ENCODE measurements at places on chromosomes 2 and 18. TPM values are rescaled to one million over a fixed set of nuclear protein-coding genes. Genes with fewer than 3 reads are reported as not detected.

The CCDC74B gene
- total RNA-seq: 45.0 TPM

The TUBA4B gene
- not detected for total RNA-seq

The UGT1A1 gene
- not detected for total RNA-seq

The B3GNT7 gene
- 2.8 TPM for total RNA-seq

The TBR1 gene
- 0.15 TPM for total RNA-seq

The ZNF2 gene
- total RNA-seq: 7.1 TPM

The POTEE gene
- 1.5 TPM for total RNA-seq

The KCNG2 gene
- total RNA-seq: not detected

- no peaks in the 10 kb centered on the region for H3K27me3 ChIP-seq
- no peak overlapping the region for H3K27ac ChIP-seq
- no peaks in the 10 kb centered on the region for H3K4me1 ChIP-seq
- H3K4me3 ChIP-seq: no peak overlapping the region
Measured at GRCh38 chr18:38575648-38576047, 1010.0 kb upstream of the CELF4 start.

DNA sequence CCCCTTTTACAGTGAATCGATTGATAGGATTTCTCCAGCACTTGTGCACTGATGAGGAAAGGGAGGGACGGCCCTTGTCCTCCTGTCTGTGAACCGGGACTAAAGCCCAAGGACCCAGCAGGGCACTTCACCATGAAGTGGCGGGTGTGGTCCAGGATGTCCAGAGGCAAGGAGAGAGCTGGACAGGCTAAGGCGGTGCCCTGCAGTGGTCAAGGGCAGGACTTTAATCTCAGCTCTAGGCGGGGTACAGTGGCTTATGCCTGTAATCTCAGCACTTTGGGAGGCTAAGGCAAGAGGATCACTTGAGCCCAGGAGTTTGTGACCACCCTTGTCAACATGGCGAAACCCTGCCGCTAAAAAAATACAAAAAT, 28.2 kb upstream of the SEMA4C start:
- H3K4me1 ChIP-seq: peaks cover 2% of the 10 kb centered on the region
- no peaks in the 10 kb centered on the region for H3K27me3 ChIP-seq
- H3K27ac ChIP-seq: no peak overlapping the region
- no peaks in the 10 kb centered on the region for H3K36me3 ChIP-seq
- no peak overlapping the region for H3K4me3 ChIP-seq

GRCh38 chr2:111235192-111236015, 114.7 kb downstream of the BCL2L11 start:
- no peaks in the 10 kb centered on the region for H3K27me3 ChIP-seq
- no peaks in the 10 kb centered on the region for H3K36me3 ChIP-seq
- no peak for DNase-seq
- no peak overlapping the region for H3K4me3 ChIP-seq
- no peak overlapping the region for H3K27ac ChIP-seq

- no peak overlapping the region for H3K27ac ChIP-seq
- DNase-seq: no peak
- no peaks in the 10 kb centered on the region for H3K36me3 ChIP-seq
- no peaks in the 10 kb centered on the region for H3K4me1 ChIP-seq
- H3K27me3 ChIP-seq: no peaks in the 10 kb centered on the region
Measured at GRCh38 chr2:174881678-174882077, 117.4 kb upstream of the CHRNA1 start.

DNA sequence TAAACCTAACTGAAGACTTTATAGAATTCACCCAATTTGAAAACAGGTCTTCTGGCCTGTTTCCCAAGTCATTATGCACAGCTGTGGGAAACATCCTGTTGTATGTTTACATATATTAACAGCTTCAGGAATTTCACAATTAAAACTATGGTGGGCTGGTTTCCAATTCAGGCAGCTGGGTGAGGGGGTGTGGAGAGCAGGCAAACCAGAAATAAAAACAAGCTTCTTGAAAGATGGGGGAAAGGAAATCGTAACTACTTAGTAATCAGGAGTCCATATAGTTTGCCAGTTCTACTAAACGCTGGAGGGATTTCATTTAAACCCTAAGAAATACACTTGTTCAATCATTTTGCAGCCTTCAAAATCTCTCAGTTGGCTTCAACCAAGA, 22.8 kb downstream of the ATP8B1 start:
- no peaks in the 10 kb centered on the region for H3K36me3 ChIP-seq
- H3K4me1 ChIP-seq: no peaks in the 10 kb centered on the region
- no peak for DNase-seq
- no peak overlapping the region for H3K4me3 ChIP-seq

DNA sequence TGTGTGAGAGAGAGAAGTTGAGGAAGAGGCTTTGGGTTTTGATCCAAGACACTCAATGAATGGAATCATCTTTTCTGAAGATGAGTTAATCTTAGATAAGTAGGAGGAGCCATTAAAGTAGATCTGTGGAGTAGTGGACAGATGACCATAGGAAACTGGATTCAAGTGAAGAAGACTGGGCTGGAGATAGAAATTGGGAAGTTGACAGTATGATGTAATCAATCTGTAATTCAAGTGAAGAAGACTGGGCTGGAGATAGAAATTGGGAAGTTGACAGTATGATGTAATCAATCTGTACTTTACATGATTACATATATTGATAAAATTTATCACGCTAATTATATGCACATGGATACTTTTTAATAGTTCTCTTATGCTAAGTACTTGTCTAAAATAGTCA, 92.8 kb downstream of the PHLPP1 start:
- H3K4me1 ChIP-seq: peaks cover 2% of the 10 kb centered on the region
- H3K36me3 ChIP-seq: no peaks in the 10 kb centered on the region
- H3K27ac ChIP-seq: no peak overlapping the region
- no peak for DNase-seq

DNA sequence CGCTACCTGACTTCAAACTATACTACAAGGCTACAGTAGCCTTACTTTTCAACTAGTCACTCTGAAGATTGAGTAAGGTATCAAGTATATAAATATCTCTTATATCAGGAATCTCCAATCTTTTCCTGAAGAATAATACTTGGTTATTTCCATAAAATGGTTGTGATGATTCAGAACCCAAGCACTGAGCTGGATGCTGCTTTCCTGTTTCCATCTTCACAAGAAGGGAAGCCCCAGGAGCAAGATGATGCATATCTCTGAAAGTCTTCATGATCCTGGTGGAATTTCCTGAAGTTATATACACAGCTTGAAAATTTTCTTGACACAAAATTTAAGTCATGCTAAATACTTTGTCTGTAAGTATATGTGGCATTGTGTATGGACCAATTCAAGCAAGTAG, 243.9 kb upstream of the TANK start:
- H3K36me3 ChIP-seq: no peaks in the 10 kb centered on the region
- no peak overlapping the region for H3K4me3 ChIP-seq
- no peak for DNase-seq
- peaks cover 11% of the 10 kb centered on the region for H3K4me1 ChIP-seq

DNA sequence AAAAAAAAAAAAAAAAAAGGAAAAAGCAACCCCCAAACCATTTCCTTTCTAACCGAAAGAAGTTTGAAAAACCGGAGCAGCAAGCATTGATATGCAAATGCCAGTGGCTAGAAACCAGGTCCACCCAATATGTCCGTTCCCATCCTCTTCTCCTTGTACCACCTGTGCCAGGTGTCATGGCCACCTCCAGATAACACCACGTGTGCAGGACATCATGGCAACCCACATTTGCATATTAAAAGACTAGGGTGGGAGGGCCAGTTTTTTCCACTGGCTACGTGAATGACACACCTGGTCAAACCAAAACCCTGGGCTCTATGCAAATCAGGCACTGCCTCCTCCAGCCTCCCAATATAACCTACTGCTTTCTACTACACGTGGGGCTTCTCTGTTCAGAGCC, 303.3 kb upstream of the GULP1 start:
- no peak overlapping the region for H3K4me3 ChIP-seq
- no peaks in the 10 kb centered on the region for H3K27me3 ChIP-seq
- no peak for DNase-seq
- H3K27ac ChIP-seq: no peak overlapping the region
- no peaks in the 10 kb centered on the region for H3K36me3 ChIP-seq

DNA sequence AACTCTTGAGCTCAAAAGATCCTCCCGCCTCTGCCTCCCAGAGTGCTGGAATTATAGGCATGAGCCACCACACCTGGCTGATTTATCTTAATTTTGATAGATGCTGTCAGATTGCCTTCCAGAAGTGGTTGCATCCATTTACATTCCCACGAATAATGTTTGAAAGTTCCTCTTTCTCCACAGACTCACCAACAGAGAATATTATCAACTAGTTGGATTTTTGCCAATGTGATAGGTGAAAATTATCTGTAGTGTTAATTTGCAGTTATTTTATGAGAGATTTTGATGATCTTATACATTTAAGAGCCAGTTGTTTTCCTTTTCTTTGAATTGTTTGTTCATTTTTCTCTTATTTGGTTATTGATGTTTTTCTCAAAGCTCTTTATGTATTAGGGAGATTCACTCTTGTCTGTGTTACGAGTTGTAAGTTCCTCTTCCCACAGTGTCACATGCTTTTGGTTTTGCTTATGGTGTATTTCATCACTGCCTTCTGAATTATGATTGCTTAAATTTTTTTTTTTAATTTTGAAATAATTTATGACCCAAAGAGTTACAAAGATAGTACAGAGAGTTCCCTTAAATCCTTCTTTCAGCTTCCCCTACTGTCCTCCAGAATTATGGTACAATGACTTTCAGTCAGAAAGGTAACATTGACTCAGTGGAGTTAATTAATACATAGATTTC, 20.7 kb upstream of the NT5DC4 start:
- no peaks in the 10 kb centered on the region for H3K36me3 ChIP-seq
- no peaks in the 10 kb centered on the region for H3K27me3 ChIP-seq
- H3K4me3 ChIP-seq: no peak overlapping the region
- no peaks in the 10 kb centered on the region for H3K4me1 ChIP-seq
- no peak for DNase-seq
- H3K27ac ChIP-seq: no peak overlapping the region

DNA sequence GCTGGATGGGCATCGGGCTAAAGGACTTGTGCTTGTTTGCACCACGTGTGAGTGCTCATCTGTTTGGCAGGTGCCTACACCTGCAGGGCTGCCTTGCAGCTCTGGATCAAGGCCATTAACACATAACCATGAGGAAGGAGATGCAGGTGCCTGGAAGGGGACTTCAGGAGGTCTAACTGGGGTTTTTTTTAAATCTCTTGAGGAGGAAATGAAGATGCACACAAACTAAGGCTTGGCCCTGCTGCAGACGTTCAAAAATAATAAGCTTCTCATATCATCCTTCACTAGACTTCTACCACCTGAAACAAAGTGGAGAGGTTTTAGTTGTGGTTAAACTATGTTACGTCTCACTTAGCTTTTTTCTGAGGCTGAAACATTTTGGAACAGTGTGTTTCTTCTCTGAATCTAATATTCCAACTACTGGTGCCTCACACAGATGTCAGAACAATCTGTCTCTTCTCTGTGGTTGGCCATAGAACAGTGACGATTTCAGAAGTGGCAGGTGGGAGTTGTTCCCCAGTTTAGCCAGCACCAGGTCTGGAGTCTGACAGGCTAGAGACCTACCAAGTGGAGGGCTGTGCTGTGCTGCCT, 36.5 kb downstream of the BCL2L11 start:
- H3K4me3 ChIP-seq: peak overlapping the region; percentile 40
- peak; percentile 60 for DNase-seq
- peaks cover 99% of the 10 kb centered on the region for H3K4me1 ChIP-seq
- peak overlapping the region; percentile 95 for H3K27ac ChIP-seq
- H3K27me3 ChIP-seq: no peaks in the 10 kb centered on the region

GRCh38 chr2:7627583-7627982, 710.4 kb downstream of the RNF144A start:
- H3K27ac ChIP-seq: no peak overlapping the region
- H3K4me1 ChIP-seq: peaks cover 14% of the 10 kb centered on the region
- H3K36me3 ChIP-seq: no peaks in the 10 kb centered on the region
- no peak for DNase-seq

DNA sequence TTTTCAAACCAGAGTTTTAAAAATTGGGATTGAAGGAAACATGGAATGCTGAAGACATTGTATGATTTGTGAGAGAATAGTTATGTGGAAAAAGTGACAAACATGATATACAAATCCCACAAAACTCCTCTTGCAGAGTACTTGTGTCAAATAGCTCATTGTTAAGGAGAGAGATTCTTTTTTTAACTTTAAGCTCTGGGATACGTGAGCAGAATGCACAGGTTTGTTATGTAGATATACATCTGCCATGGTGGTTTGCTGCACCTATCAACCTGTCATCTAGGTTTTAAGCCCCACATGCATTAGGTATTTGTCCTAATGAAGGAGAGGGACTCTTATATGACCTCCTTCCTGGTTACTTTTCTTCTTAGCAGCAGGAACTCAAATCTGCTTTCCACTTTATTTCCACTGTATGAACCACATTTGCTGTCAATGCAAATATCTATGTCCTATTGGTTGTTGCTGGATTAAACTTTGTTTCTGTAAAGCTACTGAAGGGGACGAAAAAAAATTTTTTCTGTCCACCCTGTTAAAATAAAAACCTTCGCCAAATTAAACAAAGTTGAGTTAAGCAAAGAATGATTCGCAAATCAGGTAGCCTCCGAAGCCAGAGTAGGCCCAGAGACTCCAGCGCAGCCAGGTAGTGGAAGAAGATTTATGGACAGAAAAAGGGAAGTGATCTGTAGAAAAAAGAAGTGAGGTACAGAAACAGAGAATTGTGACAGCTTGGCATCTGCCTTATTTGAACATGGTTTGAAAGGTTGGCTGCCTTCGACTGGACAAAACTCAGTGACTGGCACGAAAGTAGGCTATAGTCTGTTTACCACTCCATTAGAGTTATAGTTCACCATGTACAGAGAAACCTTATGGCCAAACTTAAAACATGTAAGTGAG, 430.1 kb upstream of the CHST9 start:
- H3K36me3 ChIP-seq: no peaks in the 10 kb centered on the region
- H3K27ac ChIP-seq: no peak overlapping the region
- H3K27me3 ChIP-seq: no peaks in the 10 kb centered on the region
- H3K4me3 ChIP-seq: no peak overlapping the region

GRCh38 chr2:36507408-36507812, 90.6 kb downstream of the FEZ2 start:
- peak; percentile 74 for DNase-seq
- no peaks in the 10 kb centered on the region for H3K4me1 ChIP-seq
- no peaks in the 10 kb centered on the region for H3K27me3 ChIP-seq
- H3K36me3 ChIP-seq: no peaks in the 10 kb centered on the region
- no peak overlapping the region for H3K4me3 ChIP-seq

GRCh38 chr2:186726938-186727337, 33.1 kb downstream of the FAM171B start:
- H3K4me1 ChIP-seq: no peaks in the 10 kb centered on the region
- no peaks in the 10 kb centered on the region for H3K36me3 ChIP-seq
- peaks cover 3% of the 10 kb centered on the region for H3K27me3 ChIP-seq
- no peak overlapping the region for H3K4me3 ChIP-seq
- no peak for DNase-seq
- H3K27ac ChIP-seq: no peak overlapping the region

- H3K4me3 ChIP-seq: no peak overlapping the region
- no peak for DNase-seq
- H3K27ac ChIP-seq: no peak overlapping the region
- no peaks in the 10 kb centered on the region for H3K36me3 ChIP-seq
- H3K4me1 ChIP-seq: no peaks in the 10 kb centered on the region
Measured at GRCh38 chr2:79721966-79722365, 209.1 kb downstream of the CTNNA2 start.

GRCh38 chr2:36277146-36277808, 78.3 kb upstream of the CRIM1 start:
- H3K4me1 ChIP-seq: no peaks in the 10 kb centered on the region
- H3K27me3 ChIP-seq: no peaks in the 10 kb centered on the region
- H3K36me3 ChIP-seq: no peaks in the 10 kb centered on the region
- no peak overlapping the region for H3K27ac ChIP-seq

GRCh38 chr18:6625481-6625880, 104.0 kb upstream of the ARHGAP28 start:
- no peak overlapping the region for H3K4me3 ChIP-seq
- no peaks in the 10 kb centered on the region for H3K36me3 ChIP-seq
- no peaks in the 10 kb centered on the region for H3K4me1 ChIP-seq
- no peak for DNase-seq

All from Karpas-422 (cell line).